ENCODE measurements at places on chromosomes 4 and X. TPM values are rescaled to one million over a fixed set of nuclear protein-coding genes. Genes with fewer than 3 reads are reported as not detected.

GRCh38 chr4:185738820-185739219 lies 73.2 kb downstream of the SORBS2 start:
- no peak for DNase-seq

GRCh38 chr4:47551682-47552081 lies 66.6 kb downstream of the ATP10D start:
- no peak for DNase-seq

DNA sequence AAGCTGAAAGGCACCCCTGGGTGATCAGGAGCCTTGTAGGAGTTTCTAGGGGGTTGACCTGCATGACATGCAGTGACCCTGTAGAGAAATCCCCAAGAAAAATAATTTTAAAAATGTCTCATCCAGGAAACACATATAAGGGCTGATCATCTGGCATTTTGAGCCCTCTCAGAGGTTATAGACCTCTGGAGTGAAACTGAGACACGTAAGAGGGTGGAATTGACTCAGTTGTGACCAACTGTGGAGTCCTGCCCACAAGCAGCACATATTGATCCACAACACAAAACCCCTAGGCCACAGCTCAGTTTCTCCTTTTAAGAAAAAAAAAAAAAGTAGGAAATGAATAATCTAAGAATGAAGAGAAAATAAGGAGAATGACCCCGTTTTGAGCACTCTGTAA lies 32.5 kb upstream of the MTMR8 start:
- no peak for DNase-seq

- DNase-seq = no peak
Observed at GRCh38 chrX:133689997-133690599, 274.8 kb upstream of the GPC4 start.

DNA sequence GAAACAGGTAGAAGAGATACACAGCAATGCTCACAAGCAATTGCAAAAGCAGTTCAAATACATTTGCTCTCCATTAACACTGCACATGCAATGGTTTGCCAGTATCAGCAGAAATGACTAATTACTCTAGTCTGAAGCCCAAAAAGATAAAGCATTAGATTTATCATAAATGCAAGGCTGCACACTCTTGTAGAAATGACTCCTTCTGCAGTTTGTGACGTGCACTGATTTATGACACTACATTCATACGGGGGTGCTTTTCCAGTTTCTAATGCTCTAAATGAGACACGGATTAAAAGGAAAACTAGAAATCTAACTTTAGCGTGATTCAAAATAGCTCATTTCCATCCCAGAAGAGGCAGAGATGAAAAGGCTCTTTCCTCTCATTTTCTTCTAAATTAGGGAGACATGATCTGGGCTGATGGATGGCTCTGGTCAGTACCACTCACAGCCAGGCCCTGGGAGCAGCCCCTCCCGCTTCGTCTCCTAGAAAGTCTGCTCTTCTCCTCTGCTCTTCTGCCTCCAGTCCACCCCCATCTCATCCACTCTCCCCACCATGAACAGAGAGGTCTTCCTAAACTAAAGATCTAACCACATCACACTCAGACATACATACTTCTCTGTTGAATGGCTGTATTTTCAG lies 33.2 kb downstream of the PPP2R2C start:
- DNase-seq = no peak

DNA sequence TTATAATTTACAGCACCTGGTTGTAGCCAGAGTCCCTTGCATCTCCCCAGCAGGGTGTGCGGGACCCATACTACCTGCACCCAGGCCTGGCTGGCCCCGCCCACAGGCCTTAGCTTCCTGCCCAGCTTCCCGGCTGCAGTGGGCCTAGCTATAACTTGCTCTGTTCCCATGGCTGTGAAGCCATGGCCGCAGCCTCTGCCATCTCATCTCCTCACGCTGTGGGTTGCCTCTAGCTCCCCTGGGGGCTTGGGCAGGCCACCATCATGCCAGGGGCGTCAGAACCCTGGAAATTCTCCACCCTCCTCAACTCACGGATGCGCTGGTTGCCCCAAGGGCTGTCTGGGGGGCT lies 26.1 kb upstream of the SORBS2 start:
- DNase-seq = no peak

GRCh38 chr4:100898844-100899243 lies 381.0 kb upstream of the EMCN start:
- DNase-seq = no peak

DNA sequence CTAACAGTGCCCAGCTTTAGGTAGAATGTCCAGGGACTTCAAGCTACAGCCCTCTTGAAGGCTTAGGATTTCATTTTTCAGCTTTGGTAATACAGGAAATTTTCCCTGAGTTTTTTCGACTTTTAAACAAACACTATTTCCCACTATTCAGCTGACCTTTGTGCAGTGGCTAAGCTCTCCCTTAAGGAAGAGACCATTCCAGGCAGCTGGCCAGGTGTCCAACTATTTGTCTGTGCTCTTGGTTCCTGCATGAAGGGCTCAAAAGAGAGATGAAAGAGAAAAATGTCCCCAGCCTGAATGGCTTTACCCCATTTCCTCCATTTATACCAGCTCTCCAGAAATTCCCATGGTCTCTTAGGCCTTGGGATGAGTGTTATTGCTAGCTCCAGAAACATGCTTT lies 111.9 kb upstream of the KLF8 start:
- DNase-seq = no peak

- DNase-seq = no peak
Observed at GRCh38 chrX:9151772-9152307, 117.9 kb upstream of the FAM9B start.

DNA sequence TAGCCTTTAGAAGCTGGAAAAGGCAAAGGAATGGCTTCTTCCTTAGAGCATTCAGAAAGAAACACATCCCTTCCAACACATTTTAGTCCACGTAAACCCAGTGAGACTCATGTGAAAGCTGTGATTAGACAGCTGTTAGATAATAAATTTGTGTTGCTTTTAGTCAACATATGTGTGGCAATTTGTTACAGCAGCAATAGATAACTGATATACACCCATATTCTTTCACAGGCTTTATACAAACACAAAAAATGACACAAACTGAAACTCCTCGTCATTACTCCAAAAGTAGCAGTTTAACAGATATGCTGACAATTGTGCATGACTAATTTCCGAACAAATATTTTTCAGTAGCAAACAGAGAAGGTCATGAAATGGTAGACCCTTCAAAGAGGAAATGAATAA lies 65.3 kb downstream of the ANTXR2 start:
- DNase-seq = no peak

GRCh38 chr4:41155194-41155830 lies 59.0 kb downstream of the APBB2 start:
- no peak for DNase-seq

- peak; percentile 92 for DNase-seq
Observed at GRCh38 chrX:131729295-131729694, 185.4 kb downstream of the OR13H1 start.

GRCh38 chr4:22744478-22745062 lies 51.8 kb downstream of the GBA3 start:
- no peak for DNase-seq

- DNase-seq = no peak
Observed at GRCh38 chrX:19133231-19133630, 11.0 kb upstream of the ADGRG2 start.

- no peak for DNase-seq
Observed at GRCh38 chr4:79831119-79831528, 241.9 kb downstream of the ANTXR2 start.

- no peak for DNase-seq
Observed at GRCh38 chr4:168800926-168801325, 209.1 kb downstream of the CBR4 start.

GRCh38 chrX:154402622-154403127 lies 4.5 kb downstream of the RPL10 start:
- no peak for DNase-seq

DNA sequence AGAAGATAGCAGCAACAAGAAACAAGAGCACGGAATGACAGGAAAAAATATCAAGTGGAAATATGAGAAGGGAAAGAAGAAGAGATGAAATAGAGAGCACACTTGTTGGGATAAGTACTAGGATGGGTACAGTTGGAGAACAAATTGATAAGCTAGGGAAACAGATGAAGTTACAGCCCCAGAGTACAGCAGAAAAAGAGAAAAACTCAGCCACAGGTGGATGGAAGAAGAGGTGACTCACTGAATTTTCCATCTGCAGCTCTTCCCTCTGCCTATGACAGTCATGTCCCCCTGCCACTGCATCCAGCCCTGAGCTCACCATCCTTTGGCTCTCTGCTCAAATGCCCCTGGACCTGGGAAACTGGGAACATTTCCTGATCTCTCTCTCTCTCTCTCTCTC lies 209.0 kb downstream of the BCOR start:
- DNase-seq = no peak

- no peak for DNase-seq
Observed at GRCh38 chr4:156230176-156230575, 276.5 kb upstream of the CTSO start.

DNA sequence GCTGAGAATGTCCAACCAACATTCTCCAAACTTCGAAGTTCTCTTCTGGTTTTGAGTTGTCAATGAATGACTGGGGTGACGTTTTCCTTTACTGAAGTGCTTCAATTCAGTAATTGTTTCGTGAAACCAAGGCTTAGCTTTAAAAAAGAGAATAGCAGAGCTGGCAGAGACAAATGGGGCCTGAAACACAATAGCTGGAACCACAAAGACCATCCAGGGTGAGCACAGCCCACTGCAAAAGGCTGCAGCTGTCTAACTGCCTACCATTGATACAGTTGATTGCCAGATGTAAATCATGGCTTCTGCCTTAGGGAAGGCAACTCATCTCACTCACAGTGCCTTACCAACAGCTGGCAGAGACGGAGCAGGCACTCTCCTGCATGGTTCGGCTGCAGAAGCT lies 78.7 kb upstream of the ZNF518B start:
- no peak for DNase-seq

DNA sequence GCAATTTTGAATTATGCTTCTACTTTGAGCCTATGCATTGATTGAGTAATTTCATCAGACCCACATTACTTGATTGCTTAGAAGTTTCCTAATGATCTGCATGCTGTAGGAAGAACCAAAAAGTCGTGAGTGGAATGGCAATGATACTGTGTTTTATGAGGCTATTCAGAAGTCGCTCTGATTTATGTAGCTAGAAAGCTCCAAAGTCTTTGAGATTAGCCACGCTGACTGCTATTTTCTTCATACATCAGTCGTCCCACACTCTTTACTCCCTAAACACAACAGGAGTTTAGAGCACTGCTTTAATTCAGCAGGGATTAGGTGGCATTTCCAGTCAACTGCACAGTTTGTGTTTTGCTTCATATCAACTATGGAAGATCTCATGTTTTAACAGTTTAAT lies 4.1 kb downstream of the GRID2 start:
- DNase-seq = no peak

- DNase-seq = no peak
Observed at GRCh38 chr4:121555315-121556107, 141.3 kb downstream of the ANXA5 start.

GRCh38 chr4:168509786-168510185 lies 12.9 kb downstream of the PALLD start:
- no peak for DNase-seq

DNA sequence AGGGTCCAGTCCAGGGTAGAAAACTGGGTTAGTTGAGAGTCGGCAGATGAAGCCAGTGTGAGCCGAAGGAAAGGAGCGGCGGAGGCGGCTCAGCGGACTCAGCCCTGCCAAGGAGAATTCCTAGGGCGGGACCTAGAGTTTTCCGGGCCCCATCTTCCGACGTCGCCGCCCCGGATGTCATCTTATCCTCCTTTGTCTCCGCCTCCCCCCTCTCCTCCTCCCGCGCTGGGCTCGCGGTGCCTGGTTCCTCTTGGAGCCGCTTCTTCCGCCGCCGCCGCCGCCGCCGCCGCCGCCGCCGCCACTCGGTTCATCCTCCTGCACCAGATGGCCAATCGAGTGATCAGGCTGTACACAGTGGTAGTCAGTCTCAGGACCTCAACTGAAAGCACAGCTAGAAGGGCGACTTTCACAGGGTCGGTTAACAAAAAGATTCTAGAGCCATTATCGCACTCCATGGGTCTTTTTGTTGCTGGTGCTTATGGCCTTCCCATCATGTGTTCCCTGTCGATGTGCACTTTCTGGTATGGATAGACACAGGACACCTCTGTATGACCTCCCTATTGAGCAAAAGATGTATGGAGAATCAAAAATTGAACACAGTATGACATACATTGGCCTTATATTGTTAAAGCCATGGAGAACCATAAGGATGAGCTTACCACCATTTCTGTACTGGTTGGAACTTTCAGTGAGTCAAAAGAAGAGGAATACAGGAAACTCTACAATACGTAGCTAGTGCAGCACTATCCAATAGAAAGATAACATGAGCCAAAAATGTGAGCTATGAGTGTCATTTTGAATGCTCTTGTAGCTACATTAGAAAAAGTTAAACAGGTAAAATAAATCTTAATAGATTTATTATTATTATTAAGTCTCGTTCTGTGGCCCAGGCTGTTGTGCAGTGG lies 32.4 kb upstream of the THOC2 start:
- peak; percentile 81 for DNase-seq

The L1CAM gene
- total RNA-seq = 7.0 TPM

The TMLHE gene
- total RNA-seq = 26.5 TPM

The NSG1 gene
- total RNA-seq = 19.6 TPM

The AMTN gene
- total RNA-seq = not detected

The SEL1L3 gene
- total RNA-seq = 7.2 TPM

The SUPT20HL2 gene
- total RNA-seq = not detected

The MOSPD2 gene
- total RNA-seq = 9.6 TPM

The ERVMER34-1 gene
- 2.6 TPM for total RNA-seq

The UGT2A2 gene
- not detected for total RNA-seq

The NDP gene
- total RNA-seq = 0.20 TPM

The CLDN2 gene
- not detected for total RNA-seq

The DGKK gene
- not detected for total RNA-seq

The IL9R gene
- total RNA-seq = not detected

The TMEM31 gene
- not detected for total RNA-seq

The TCEANC gene
- 1.4 TPM for total RNA-seq
